ENCODE measurements at places on chromosomes 5 and 9. TPM values are rescaled to one million over a fixed set of nuclear protein-coding genes. Genes with fewer than 3 reads are reported as not detected.

The ENHO gene
- 211 TPM for polyA plus RNA-seq

The ACTL7B gene
- polyA plus RNA-seq, result not detected

The LRRC14B gene
- 0.68 TPM for polyA plus RNA-seq

The FBXO4 gene
- polyA plus RNA-seq, result 6.6 TPM

The FIBCD1 gene
- 0.78 TPM for polyA plus RNA-seq

The MARCHF6 gene
- 160 TPM for polyA plus RNA-seq

The OR13C3 gene
- polyA plus RNA-seq, result not detected

The SLC25A2 gene
- polyA plus RNA-seq, result not detected

The CDC20B gene
- 0.15 TPM for polyA plus RNA-seq

The ANKRD31 gene
- not detected for polyA plus RNA-seq

The SMIM33 gene
- polyA plus RNA-seq, result not detected

The CD274 gene
- 0.27 TPM for polyA plus RNA-seq

The GLIPR2 gene
- 16.2 TPM for polyA plus RNA-seq

The NTNG2 gene
- 8.9 TPM for polyA plus RNA-seq

The FGF18 gene
- polyA plus RNA-seq, result 0.58 TPM

The CORO2A gene
- polyA plus RNA-seq, result 4.4 TPM

The TXNDC8 gene
- polyA plus RNA-seq, result not detected

The CRHBP gene
- polyA plus RNA-seq, result 2.2 TPM

The PCDHA13 gene
- 0.36 TPM for polyA plus RNA-seq

The HARS2 gene
- polyA plus RNA-seq, result 15.0 TPM

The CDKN2B gene
- polyA plus RNA-seq, result 8.9 TPM

The KYAT1 gene
- polyA plus RNA-seq, result 37.4 TPM

The ROPN1L gene
- polyA plus RNA-seq, result 2.0 TPM

The INSL4 gene
- polyA plus RNA-seq, result not detected

The PRR16 gene
- 0.93 TPM for polyA plus RNA-seq

The GABBR2 gene
- 14.3 TPM for polyA plus RNA-seq

The ORM2 gene
- polyA plus RNA-seq, result 0.49 TPM

The WDR31 gene
- polyA plus RNA-seq, result 7.2 TPM

The GPR107 gene
- 34.2 TPM for polyA plus RNA-seq

The PCDHA2 gene
- 0.15 TPM for polyA plus RNA-seq

The MEIKIN gene
- not detected for polyA plus RNA-seq

The C9 gene
- polyA plus RNA-seq, result not detected

The PCDHGA4 gene
- polyA plus RNA-seq, result 3.9 TPM

The SLC6A7 gene
- polyA plus RNA-seq, result 4.1 TPM

The CDC25C gene
- 13.2 TPM for polyA plus RNA-seq

The SGCD gene
- 1.9 TPM for polyA plus RNA-seq

The GRM6 gene
- not detected for polyA plus RNA-seq

The ADAMTS6 gene
- 0.08 TPM for polyA plus RNA-seq

The SLCO6A1 gene
- polyA plus RNA-seq, result not detected

The TTC39B gene
- polyA plus RNA-seq, result 2.9 TPM

The TMEM252 gene
- not detected for polyA plus RNA-seq

The TAS2R1 gene
- not detected for polyA plus RNA-seq

The FBXL7 gene
- 18.8 TPM for polyA plus RNA-seq

The RGS7BP gene
- 1.1 TPM for polyA plus RNA-seq

The PCDHGA3 gene
- 4.4 TPM for polyA plus RNA-seq

The DOCK8 gene
- polyA plus RNA-seq, result 1.3 TPM

The RNF183 gene
- polyA plus RNA-seq, result 6.0 TPM

The RIGI gene
- 3.1 TPM for polyA plus RNA-seq

The FEM1C gene
- 4.4 TPM for polyA plus RNA-seq

The ITGA1 gene
- polyA plus RNA-seq, result 3.5 TPM

The ST6GALNAC6 gene
- 83.6 TPM for polyA plus RNA-seq

The CNTFR gene
- 92.8 TPM for polyA plus RNA-seq

The GABRA6 gene
- not detected for polyA plus RNA-seq

The TXN gene
- 235 TPM for polyA plus RNA-seq

The ACTBL2 gene
- polyA plus RNA-seq, result not detected

The CDH10 gene
- 1.9 TPM for polyA plus RNA-seq

The IFNB1 gene
- not detected for polyA plus RNA-seq

Measured in brain (organoid and tissue), 16 donors.